ENCODE measurements at places on chromosomes 12 and 14.

DNA sequence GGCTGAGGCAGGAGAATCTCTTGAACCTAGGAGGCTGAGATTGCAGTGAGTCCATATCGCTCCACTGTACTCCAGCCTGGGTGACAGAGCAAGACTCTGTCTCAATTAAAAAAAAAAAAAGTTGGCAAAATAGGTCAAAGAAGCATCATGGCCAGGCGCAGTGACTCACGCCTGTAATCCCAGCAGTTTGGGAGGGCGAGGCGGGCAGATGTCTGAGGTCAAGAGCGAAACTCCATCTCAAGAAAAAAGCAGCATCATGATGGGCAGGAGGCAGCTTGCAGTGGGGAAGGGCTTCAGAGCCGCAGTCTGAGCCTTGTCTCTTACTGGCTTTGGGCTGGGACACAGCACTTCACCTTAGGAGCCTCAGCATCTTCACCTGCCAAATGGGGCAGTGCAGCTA is 21.4 kb downstream of the TEAD4 start:
- no peak for DNase-seq

- DNase-seq, result no peak
These were observed 13.9 kb downstream of the COPZ1 start for GRCh38 chr12:54338698-54339296.

DNA sequence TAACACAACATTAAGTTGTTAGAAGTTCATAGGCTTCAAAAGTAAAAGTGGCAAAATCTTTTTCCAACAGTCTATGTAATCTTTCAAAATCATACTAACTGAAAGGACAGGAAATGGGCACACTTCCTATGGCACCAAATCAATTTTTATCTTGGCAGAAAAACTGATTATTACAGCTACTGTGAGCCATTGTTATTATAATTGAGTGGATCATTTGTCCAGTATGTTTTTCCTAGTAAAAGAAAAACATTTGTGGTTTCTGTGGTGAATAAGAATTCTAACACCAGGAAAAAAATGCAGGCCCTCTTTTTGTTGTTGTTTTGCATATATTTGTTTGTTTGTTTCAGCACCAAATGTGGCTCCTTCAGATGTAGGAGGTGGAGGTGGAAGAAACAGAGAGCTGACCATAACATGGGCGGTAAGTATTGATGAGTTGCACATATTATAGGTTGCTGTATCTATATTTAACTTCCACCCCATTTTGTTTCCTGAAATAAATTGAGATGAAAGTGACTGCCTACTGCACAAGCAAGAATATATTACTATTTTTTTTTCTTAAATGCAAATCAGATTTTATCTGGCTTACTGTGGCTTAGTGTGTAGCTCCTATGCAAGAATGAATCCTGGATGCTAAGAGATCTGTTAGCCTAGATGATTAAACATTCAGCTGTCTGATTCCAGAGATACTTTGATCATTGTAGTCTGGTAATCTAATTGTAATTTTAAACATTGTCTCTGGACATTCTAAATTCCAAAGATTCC is 174.1 kb upstream of the PDZRN4 start:
- DNase-seq, result no peak

DNA sequence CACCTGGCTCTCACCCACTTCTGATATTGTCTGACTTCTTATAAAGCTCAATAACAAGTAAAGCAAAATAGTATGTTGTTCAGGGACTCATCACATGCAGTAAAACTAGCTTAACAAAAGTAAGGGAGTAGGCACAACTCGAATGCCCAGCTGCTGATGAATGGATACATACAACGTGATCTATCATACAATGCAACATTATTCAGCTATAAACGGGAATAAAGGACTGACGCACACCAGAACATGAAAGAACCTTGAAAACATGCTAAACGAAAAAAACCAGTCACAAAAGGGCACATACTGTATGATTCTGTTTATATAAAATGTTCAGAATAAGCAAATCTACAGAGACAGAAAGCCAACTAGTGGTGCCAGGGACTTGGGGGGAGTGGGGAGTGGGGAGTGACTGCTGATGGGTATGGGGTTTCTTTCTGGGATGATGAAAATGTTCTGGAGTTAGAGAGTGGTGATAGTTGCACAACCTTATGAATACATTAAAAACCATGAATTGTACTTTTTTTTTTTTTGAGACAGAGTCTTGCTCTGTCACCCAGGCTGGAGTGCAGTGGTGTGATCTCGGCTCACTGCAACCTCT is 11.1 kb downstream of the PLBD2 start:
- no peak for DNase-seq

GRCh38 chr14:23640524-23641141 is 4.5 kb downstream of the DHRS2 start:
- no peak for DNase-seq

DNA sequence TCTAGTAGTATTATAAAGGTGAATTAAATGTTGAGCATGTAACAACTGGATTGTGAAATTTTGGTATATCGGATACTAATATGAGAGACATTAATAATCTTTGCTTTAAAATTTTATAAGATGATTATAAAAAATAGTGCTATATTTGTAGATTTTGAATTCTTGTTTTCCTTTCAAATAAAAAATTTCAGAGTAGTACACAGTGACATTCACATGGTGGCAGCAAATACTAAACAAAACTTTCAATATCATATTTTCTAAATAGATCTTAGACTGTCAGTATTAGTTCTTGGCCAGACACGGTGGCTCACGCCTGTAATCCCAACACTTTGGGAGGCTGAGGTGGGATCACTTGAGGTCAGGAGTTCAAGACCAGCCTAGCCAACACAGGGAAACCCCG is 166.0 kb downstream of the NAV3 start:
- DNase-seq, result no peak

GRCh38 chr12:103948746-103949406 is 16.8 kb upstream of the TDG start:
- DNase-seq, result no peak

- DNase-seq, result no peak
These were observed 263.9 kb downstream of the FBXL14 start for GRCh38 chr12:1330477-1330827.

DNA sequence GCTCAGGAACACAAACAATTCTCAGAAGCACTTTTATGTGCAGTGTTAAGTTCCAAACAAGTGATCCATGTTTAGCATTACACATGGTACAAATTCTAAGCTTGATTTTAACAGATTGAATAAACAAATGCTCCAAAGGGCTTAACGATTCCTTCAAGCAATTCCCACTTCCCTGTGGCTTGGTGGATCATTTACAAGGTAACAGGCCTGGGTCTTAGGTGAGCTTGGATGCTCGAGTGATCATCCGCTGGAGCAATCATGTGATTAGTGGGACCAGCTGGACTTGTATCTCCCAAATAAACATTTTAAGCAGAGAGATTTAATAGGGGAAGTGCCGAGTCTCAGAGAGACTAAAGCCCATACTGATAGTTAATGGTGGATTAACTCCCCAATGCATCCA is 70.7 kb downstream of the CALM1 start:
- no peak for DNase-seq

DNA sequence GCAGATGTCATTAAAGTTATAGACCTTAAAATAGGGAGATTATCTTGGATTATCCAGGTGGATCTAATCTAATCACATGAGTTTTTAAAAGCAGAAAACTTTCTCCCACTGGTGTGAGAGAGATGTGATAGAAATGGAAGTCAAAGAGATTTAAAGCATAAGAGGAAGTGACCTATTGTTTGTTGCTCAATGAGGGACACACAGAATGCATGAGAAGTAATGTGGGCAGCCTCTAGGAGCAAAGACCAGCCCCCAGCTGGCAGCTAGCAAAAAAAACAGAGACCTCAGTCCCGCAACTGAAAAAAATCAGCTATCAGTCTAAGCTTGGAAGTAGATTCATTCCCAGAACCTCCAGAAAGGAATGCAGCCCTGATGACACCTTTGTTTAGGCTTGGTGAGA is 24.6 kb upstream of the ANP32D start:
- no peak for DNase-seq

DNA sequence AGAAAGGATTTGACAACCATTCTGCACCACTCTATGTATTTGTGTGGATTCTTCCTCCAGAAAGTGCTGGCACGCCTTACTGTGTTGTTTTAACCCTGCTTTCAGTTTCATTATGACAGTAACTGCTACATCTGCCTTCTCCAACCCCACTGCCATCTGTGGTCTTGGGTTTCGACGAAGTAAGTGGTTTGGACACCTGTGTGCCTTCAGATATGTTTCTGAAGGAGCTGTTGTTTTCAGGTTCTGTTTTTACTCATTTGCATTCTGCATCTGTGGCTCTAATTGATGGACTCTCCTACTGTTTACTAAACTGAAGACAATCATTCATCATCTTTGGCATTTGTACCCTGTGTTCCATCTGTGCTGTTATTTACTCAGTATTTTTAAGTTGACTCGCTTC is 4.1 kb downstream of the TSHR start:
- DNase-seq, result no peak

- DNase-seq, result no peak
These were observed 191.9 kb upstream of the PWP1 start for GRCh38 chr12:107493666-107494065.

- no peak for DNase-seq
These were observed 60.8 kb upstream of the EVL start for GRCh38 chr14:100004392-100004791.

GRCh38 chr14:76774821-76775694 is 13.8 kb downstream of the VASH1 start:
- DNase-seq, result no peak

DNA sequence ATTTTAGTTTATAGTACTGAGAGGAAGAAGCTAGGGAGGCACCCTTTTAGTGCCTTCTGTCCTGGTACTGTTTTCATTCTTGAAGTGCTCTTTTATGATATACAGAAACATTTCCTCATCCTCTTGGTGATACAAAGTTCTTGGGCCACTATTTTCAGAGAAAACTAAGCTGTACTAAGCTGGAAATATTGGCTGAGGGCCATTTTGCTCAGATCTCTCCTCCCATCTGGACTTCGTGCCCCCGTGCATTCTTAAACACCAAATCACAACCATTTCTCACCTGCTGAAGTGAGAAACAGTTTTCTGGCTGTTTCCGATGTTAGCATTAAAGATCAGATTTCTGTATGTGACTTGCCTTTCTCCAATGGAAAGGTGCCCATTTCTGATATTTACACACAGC is 158.9 kb downstream of the FBXL14 start:
- no peak for DNase-seq

GRCh38 chr14:58298477-58299400 is at the start of gene ARID4A:
Gene ARID4A, plus strand, starts transcription at chr14:58298555. Its CDS starts 1,300 bp downstream, at chr14:58299855.
- DNase-seq, result peak; percentile 85

GRCh38 chr12:76313299-76313698 is 34.9 kb downstream of the BBS10 start:
- DNase-seq, result no peak

DNA sequence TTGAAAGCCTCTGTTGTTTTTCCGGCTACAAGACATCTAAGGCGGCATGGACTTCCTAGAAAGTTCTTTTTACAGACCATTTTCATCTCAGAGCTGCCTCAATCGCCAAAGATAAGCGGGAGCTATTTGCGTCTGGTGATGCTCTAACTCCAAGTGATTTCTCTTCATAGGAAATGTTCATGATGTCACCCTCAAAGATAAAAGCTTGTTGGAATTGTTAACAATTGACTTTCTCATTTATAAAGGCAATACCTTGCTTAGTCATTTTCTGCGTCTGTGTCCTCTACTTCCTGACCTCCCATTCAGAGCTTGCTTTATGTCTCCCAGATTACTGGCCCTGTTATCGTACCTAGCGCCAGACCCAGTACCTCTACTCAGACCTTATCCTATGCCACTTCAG is 259.0 kb upstream of the G2E3 start:
- DNase-seq, result no peak

DNA sequence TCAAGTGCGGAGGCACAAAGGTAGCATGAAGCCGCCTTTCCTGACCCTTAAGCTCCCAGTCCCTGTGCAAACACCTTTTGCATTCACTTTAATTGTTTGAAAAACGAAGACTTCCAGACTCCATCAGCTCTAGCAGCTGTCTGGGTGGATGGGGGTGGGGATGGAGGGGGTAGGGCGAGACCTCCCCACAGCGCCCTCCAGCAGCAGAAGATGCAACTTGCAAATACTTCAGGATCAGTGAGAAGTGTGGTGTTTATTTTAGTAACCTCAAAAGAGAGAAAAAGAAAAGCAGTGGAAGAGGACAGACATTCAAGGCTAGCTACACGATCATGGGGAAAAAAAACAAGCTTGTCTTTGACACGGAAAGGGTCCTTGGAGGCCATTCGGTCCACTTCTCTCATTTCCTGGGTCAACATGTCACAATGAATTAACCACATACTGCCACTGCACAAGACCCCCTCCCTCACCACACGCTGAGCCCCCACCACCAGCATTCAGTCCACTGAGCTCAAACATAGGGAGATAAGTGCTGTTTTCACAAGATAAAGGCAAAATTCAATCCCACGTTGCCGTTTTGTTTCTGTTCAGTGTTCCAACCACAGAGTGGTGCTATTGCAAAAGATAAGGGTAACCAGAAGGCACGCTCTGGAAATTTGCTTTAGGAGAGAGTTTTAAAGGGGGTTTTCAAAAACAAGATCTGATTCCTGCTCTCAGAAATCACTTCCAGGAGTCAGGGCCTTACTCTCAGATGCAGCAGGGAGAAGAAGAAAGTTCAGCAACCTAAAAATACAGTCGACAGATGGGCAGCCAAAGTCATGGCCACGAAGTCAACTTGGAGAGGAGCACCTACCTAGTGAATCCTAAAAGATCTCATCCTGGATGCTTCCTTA is 3.3 kb upstream of the NTF3 start:
- no peak for DNase-seq

GRCh38 chr12:69988481-69989321 is 163.7 kb downstream of the MYRFL start:
- no peak for DNase-seq

- no peak for DNase-seq
These were observed at the start of gene SLC8A3 for GRCh38 chr14:70188659-70189455. Gene SLC8A3, minus strand, starts transcription at chr14:70188951. Its CDS starts 20,529 bp downstream, at chr14:70168422.

GRCh38 chr14:86788224-86788623 is 1204.8 kb downstream of the GALC start:
- DNase-seq, result no peak

- peak; percentile 46 for DNase-seq
These were observed 21.9 kb downstream of the PIGH start for GRCh38 chr14:67577909-67578749.

DNA sequence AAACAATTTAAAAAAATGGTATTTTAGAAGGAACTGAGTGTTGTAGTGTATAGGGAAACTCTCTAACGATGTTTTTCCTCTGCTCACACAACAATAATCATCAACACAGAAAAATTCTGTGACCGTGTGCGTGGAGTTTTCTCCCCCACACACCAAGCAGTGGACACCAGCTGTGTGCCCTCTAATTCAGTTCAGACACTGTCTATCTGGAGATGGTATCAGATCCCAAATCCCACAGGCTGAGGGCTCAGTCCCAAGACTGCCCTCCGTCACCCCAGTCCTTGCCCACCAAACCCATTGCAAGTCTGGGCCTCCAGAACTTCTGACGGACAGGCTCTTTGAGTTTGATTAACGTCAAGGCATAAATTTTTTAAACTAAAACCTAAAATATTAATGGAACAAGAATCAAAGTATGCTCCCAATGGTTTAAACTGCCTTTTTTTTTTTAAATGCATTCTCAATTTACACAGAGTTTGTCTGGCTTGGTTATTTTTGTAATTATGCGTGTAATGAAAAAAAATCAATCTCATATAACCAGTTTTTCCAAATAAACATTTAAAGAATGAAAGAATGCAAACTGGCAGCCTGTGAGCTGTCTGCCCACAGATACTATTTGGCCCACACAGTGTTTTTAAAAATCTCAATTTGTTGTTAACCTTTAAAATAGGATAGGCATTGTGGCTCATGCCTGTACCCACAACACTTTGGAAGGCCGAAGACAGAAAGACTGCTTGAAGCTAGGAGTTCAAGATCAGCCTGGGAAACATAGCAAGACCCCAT is 19.2 kb downstream of the BLTP3B start:
- DNase-seq, result no peak

Data from liver (tissue), 10 donors.